ENCODE measurements at places on chromosomes 11 and 22.

- no peak for DNase-seq
Observed at GRCh38 chr22:47367107-47367690, 604.7 kb downstream of the TBC1D22A start.

GRCh38 chr11:2299773-2300172 lies 1.9 kb downstream of the C11orf21 start:
- no peak for DNase-seq

- DNase-seq = no peak
Observed at GRCh38 chr11:76162336-76163288, 43.7 kb downstream of the WNT11 start.

DNA sequence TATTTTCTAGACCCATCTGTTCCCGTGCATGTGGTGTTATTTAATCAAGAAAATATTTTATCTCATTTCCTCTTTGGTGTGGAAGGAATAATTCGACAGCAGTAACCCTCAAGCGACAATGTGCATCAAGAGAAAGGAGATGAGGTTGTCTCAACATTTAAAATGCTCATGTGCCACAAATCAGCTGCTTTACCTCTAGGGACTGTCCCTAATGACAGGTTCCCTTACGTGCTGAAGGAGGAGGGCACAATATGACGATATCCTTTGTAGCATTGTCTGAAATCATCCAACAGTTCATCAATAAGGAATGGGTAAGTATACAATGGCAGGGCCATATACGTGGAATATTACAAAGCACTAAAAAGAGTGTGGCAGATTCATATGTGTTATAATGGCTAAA lies 7.0 kb upstream of the SYN3 start:
- DNase-seq = no peak

GRCh38 chr22:30606455-30607299 lies at the start of gene TCN2:
TSS of gene TCN2 (plus strand) at chr22:30607174. CDS start at chr22:30607332, 158 bp downstream.
- no peak for DNase-seq

- DNase-seq = no peak
Observed at GRCh38 chr11:130574740-130575139, 126.3 kb downstream of the ADAMTS15 start.

Data from Jurkat, Clone E6-1 (cell line).